ENCODE measurements at places on chromosomes 2 and 18.

DNA sequence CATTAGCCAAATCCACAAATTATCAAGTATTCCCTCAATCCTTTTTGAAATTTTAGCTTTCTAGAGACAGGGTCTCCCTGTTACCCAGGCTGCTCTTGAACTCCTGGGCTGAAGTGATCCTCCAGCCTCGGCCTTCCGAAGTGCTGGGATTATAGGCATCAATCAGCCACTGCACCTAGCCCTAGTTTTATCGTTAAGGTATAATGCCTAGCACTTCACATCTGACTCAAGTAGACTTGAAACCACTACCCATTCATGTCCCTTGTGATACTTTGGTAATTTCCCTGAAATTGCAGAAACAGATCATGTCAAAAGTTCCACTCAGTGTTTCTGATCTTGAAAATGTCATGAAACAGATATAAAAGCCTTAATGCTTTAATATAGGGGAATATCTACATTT, 26.3 kb downstream of the MEX3C start:
- DNase-seq = no peak

DNA sequence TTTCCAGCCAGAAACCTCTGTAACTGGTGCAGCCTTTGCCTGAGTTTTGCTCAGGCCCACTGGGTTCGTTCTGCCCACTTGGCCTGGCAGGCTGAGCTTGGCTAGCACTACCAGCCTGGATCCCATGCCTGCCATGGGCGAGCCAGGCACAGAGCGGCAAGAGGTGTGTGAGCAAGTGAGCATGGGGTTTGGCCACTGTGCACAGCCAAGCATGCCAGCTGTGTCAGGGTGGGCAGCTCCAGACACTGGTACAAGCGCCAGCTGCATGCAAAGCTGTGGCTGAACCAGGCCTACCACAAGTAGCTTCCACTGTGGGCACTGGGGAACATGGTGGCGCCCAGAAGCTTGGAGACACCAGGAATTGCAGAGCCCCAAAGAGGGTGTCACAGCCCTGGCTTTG, 56.3 kb upstream of the LDAH start:
- no peak for DNase-seq

- DNase-seq = no peak
These were observed 585.7 kb upstream of the GCFC2 start for GRCh38 chr2:76296438-76296837.

DNA sequence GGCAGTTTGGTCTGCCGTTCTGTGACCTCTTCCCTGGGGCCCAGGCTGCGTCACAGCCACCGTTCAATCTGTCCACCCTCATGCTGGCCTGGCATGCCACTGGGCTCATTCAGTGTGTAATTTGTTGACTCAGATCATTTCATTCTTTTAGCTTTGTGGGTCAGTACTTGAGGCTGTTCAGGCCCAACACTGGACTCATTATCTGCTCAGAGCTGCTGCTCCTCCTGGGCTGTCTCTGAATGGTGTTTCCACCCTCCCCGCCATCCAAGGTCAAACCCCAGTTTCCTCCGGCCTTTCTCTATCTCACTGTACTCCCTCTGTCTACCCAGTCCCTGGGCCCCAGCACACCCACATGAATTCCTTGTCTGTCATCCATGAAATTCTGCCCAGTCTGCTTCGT, 152.4 kb upstream of the NCK2 start:
- DNase-seq = no peak

DNA sequence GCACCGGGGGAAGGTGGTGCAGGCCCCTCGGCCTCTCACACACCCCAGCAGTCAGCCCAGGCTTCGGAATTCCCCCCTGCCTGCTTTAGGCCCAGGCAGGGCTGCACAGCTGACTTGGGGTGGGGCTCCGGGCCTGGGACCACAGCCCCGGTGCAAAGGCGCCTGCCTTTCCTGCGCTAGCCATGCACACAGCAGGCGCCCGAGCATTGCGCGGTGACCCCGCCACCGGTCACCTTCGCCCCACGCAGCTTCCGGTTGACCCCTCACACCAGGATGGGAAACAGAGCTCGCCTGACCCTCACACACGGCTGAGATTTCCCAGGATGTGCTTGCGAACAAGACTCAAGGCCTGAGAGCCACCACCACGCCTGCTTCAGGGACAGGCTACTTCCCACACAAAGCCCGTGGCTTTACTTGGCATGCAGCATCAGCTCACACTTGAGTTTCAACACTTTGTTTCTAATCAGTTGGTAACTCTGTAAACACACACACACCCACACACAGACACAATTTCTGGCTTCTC, 46.0 kb downstream of the SLC66A2 start:
- no peak for DNase-seq

DNA sequence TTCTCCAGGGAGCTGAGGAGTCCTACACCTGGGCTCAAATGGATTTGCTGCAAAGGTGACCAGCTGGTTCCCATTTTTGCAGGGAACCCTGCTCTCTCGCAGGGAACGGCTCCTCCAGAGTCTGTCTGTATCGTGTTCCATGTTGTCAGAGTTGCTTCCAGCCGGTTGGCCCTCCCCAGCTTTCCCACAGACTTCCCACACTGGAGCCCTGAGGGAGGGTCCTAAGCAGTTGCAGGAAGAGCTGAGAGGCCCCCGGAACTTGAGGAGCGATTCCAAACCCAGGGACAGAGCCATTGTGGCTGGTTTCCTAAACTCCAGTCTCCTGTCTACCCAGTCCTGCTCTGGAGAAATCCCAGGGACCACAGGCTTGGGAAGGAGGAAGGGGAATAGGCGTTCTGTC, 121.7 kb upstream of the PPP1CB start:
- DNase-seq = no peak

DNA sequence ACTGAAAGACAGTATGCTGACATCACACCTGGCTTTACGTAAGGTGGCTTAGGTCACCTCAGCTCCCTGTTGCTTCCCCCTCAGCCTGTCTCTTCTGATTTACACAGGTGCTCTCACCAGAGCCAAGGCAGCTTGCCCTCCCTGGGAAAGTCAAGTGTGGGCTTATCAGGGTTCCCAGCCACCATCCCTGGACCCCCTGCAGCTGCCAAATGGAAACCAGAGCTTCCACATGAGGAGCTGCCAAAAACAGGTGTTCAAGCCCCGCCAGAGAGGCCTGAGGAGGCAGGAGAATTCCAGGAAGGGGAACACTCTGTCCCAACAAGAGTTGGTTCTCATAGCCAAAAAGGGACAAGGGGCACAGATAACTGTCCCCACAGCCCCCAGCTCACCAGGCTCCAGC, 266.7 kb downstream of the ATAD2B start:
- no peak for DNase-seq

DNA sequence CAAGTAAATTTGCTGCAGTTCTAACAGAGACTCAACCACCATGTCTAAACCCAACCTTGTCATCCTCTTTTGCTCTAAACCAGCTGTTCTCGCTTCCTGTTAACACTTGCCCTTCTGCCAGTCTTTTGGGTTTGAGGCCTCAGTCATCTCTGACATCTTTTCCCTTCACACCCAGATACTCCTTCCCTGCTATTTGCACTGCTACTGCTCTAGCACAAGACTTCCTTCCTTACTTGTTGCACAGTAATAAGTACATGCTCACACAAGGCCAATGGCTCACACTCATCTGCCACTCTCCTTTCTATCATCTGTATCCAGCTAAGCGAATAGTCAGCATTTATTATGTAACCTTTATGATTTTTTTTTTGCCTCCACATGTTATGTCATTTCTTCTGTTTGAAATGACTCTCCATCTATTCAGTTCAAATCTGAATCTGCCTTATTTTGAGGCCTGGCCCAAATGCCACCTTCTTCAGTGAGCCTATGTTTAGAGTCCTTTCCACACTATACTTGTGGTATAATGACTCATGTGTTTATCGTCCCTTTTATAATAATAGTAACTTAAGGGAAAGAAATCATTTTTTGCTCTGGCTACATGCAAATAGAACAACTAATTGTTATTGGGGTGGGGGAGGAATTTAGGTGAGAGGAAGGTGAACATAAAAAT, 22.5 kb upstream of the CDKL4 start:
- DNase-seq = no peak

DNA sequence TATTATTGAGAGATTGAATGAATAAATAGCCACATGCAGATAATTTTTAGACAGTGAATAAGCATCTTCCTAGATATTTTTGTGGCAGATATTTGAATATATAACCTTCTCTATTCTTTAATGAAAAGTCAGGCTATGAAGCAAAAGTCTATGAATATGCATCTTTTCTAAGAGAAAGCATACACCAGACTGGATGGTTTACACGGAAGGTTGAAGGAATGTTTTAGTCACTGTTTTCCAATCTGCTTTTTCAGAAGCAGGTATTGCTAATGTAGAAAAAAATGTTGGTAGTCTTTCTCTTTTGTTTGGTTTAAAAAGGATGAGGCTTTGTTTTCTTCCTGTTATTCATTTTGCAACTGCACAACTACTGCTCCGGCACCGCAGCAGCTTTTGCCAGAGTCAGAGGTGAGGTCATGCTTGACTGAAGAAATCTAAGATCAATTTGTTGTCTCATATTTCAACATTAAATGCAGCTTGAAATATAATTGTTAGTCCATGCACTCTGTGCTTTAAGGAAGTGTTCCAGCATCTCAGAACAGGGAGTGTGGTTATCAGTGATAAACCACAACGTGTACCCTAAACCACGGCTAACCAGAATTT, 1540.8 kb upstream of the PIK3C3 start:
- no peak for DNase-seq

GRCh38 chr2:120452945-120453634, 107.2 kb downstream of the INHBB start:
- no peak for DNase-seq

DNA sequence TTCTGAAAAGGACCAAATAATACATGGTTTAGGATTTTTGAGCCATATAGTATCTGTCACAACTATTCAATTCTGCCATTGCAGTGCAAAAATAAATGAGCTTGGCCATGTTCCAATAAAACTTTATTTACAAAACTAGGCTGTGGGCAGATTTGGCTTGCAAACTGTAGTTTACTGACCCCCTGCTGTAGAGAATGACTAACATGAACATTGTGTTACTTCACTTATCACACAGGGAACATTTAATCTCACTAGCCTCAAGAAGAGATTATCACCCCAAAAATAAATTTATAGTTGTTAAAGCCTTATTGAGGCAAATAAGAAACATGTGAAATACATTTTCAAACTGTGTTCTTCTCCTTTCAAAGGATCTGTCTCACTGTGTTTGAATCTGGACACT, 766.2 kb downstream of the MBD2 start:
- DNase-seq = no peak

GRCh38 chr2:241280291-241280690, 35.2 kb downstream of the HDLBP start:
- no peak for DNase-seq

DNA sequence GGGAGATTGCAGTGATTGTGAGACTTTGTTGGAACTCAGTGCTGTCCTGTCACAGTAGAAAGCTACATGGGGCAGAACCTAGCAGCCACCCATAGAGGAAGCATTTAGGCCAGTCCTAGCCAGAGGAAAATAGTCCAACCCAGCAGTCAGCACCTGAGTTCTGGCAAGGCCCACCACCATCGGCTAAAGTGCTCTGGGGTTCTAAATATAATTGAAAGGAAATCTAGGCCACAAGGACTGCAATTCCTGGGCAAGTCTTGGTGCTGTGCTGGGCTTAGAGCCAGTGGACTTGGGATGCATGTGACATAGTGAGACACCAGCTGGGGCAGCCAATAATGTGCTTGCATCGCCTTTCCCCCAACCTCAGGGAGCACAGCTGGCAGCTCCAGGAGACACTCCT, 28.9 kb upstream of the ACTR2 start:
- DNase-seq = no peak

- no peak for DNase-seq
These were observed 8.6 kb upstream of the SERPINB2 start for GRCh38 chr18:63878925-63879324.

- DNase-seq = no peak
These were observed 10.6 kb downstream of the IRS1 start for GRCh38 chr2:226788881-226789490.

DNA sequence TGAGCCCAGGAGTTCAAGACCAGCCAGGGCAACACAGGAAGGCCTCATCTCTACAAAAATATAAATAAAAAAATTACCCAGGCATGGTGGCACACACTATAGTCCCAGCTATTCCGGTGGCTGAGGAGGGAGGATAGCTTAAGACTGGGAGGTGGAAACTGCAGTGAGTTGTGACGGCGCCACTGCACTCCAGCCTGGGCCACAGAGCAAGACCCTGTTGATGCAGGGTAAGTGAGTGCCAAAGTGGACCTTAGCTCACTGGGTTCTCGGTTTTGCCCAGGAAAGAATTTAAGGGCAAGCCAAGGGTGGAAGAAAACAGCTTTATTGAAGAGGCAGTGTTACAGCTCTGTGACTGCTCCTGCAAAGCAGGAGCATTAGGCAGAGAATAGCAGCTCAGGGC, 6.9 kb upstream of the ERICH2 start:
- DNase-seq = no peak

DNA sequence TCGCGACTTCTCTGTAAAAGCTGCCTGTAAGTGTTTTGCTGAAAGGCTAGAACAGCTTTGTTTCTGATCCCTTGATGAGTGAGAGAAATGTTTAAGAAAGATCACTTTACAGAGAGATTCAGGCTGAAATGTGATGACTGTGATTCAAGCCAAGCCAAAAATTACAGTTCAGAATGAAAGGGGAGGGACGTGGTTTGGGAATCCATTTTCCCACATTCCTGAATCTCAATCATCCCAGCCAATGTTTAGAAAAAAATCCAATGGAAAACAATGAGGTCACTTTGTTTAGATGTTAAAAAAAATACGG, 416.7 kb downstream of the ARHGAP15 start:
- DNase-seq = no peak

DNA sequence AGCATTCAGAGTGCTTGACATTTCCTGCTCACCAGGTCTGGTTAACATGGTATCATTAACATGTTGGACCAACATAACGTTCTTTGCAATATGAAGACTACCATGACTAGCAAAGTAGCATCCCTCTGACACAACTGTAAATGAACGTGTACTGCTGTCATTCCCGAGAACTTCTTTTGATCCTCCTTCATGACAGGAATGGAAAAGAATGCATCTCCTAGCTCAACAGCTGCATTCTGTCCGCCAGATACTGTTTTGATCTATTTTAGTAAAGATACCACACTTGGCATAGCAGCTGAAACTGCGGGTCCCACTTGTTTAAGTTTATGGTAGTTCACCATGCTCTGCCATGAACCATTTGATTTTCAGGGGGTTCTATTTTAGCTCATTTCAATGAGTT, 144.2 kb upstream of the PARD3B start:
- no peak for DNase-seq

GRCh38 chr2:85175369-85176299, 42.4 kb downstream of the TCF7L1 start:
- DNase-seq = no peak

DNA sequence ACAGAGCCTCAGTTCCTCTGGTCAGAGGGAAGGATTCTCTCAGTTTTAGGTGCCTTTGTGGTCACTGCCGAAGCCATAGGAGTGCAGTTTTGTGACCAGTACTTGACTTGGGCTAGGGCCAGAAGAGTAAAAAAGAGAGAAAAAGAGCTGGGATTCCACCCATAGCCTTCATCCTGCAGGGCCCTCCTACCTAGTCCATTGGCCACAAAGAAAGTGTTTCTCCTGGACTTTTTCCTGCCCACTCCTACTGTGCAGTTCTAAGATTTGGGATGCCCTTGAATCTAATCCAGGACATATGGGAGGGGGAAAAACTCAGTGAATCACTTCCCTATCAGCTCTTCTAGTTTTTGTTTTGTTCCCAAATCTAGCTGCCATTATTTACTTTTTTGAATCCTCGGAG, 26.0 kb downstream of the FAM117B start:
- no peak for DNase-seq

Data from NCI-H774 (cell line).